ENCODE measurements at places on chromosomes 11 and 22. TPM values are rescaled to one million over a fixed set of nuclear protein-coding genes. Genes with fewer than 3 reads are reported as not detected.

DNA sequence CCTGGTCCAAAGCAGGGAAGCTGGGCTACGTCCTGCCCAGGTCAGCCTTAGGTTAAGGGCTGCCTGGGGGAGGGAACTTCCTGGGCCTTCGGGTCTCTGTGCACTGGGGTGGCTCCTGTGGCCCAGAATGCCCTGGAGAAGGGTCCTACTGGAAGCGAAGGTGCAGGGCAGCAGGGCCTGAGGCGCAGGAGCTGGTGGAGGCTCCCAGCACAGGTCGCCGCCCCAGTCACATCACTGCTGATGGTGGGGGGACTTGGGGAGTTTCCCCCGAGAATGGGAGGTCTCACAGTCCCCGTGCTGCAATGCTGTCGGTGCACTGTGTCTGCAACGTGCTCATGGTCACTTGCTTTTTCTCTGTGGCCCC lies 815 bp upstream of the SMIM38 start:
- DNase-seq = no peak

GRCh38 chr11:77081976-77082836 lies 15.4 kb downstream of the CAPN5 start:
- peak; percentile 1 for DNase-seq

MISFA gene
- total RNA-seq = not detected

BATF2 gene
- 0.92 TPM for total RNA-seq

Measured in thoracic aorta (tissue), 2 donors.